ENCODE measurements at places on chromosomes 3 and 15. TPM values are rescaled to one million over a fixed set of nuclear protein-coding genes. Genes with fewer than 3 reads are reported as not detected.
A peak's percentile ranks its signal among the peaks of the same experiment; 100 is the strongest.

DNA sequence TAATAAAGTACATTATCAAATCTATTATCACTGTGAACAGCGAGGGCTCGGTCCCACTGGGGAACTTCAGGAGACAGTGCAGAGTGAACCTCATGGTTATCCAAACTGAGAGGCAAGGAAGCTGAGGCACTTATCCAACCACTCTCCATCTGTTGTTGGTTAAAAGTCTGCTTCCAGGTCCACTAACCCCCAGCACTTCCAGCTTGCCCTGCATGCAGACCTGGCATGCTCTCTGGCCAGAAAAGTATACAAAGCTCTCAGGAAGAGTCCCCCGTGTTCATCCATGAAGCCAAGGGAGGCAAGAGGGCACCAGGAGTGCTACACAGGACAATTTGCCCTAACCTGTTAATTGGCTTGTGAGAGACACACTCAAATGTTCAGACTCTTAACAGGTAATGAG is 36.0 kb downstream of the FBN1 start:
- peaks cover 3% of the 10 kb centered on the region for H3K36me3 ChIP-seq
- DNase-seq, result no peak
- H3K4me3 ChIP-seq, result no peak overlapping the region
- peaks cover 3% of the 10 kb centered on the region for H3K4me1 ChIP-seq
- no peak overlapping the region for H3K27ac ChIP-seq

- H3K4me1 ChIP-seq, result no peaks in the 10 kb centered on the region
- H3K36me3 ChIP-seq, result no peaks in the 10 kb centered on the region
- H3K27me3 ChIP-seq, result no peaks in the 10 kb centered on the region
- DNase-seq, result no peak
- no peak overlapping the region for H3K27ac ChIP-seq
- no peak overlapping the region for H3K4me3 ChIP-seq
These were observed 9.4 kb upstream of the SUMF1 start for GRCh38 chr3:4476496-4476895.

- no peak overlapping the region for H3K4me3 ChIP-seq
- H3K27me3 ChIP-seq, result peaks cover 13% of the 10 kb centered on the region
- DNase-seq, result no peak
- no peaks in the 10 kb centered on the region for H3K4me1 ChIP-seq
These were observed 913 bp upstream of the WNT7A start for GRCh38 chr3:13880811-13881156.

DNA sequence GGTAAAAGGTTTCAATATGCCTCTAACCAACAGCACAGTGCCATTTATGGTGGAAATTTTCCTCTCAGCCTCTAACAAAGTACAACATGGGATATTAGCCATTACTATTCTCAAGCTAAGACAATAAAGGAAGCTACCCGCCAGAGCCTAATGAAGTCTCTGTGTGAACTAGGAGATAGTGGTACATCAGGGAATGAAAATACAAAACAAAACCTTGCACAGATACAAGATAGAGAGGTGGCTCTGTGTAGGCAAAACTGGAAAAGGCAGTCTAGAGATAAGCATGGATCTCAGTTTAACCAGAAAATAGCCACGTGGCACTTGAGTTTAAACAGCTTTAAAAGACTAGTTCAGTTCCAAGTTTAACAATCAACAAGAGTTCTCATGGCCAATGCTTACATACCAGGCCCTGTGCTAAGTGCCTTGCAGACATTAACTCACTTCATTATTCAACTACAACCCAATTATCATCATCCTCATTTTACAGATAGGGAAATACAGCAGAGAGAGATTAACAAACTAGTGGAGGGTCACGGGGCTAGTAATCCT is 279.3 kb downstream of the IGSF11 start:
- H3K27me3 ChIP-seq, result no peaks in the 10 kb centered on the region
- no peak overlapping the region for H3K27ac ChIP-seq
- no peaks in the 10 kb centered on the region for H3K4me1 ChIP-seq
- no peak overlapping the region for H3K4me3 ChIP-seq
- H3K36me3 ChIP-seq, result no peaks in the 10 kb centered on the region

GRCh38 chr15:66619152-66619903 is 53.5 kb upstream of the LCTL start:
- no peaks in the 10 kb centered on the region for H3K27me3 ChIP-seq
- H3K36me3 ChIP-seq, result no peaks in the 10 kb centered on the region
- DNase-seq, result peak; percentile 80

- H3K36me3 ChIP-seq, result no peaks in the 10 kb centered on the region
- H3K4me3 ChIP-seq, result no peak overlapping the region
- no peak for DNase-seq
- H3K27me3 ChIP-seq, result no peaks in the 10 kb centered on the region
- H3K27ac ChIP-seq, result no peak overlapping the region
- H3K4me1 ChIP-seq, result no peaks in the 10 kb centered on the region
These were observed 155.7 kb downstream of the B3GALNT1 start for GRCh38 chr3:160949460-160949859.

DNA sequence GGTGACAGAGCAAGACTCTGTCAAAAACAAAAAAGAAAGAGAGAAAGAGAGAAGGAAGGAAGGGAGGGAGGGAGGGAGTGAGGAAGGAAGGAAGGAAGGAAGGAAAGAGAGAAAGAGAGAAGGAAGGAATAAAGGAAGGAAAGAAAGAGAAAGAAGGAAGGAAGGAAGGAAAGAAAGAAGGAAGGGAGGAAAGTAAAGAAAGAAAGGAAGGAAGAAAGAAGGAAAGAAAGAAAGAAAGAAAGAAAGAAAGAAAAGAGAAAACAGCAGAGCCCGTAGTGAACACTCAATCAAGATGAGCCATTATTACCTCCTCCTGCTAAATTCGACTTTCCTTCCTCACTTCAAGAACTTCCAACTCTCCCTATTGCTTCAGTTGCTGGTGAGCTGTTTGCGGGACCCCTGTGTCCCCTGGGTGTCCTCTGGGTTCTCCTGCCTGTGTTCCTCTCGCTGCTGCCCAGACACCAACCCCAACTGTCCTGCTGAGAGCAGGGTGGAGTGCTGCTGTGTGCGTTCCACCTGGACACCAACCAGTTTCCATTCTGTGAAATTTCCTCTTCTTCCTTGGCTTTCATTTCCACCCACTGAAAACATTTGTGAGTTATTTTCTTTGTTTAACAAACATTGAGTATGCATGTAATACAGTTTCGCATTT is 266.4 kb downstream of the FAM43A start:
- H3K36me3 ChIP-seq, result no peaks in the 10 kb centered on the region
- DNase-seq, result no peak
- no peaks in the 10 kb centered on the region for H3K27me3 ChIP-seq
- no peak overlapping the region for H3K27ac ChIP-seq
- no peak overlapping the region for H3K4me3 ChIP-seq

GRCh38 chr3:126107957-126108675 is 24.2 kb upstream of the SLC41A3 start:
- H3K36me3 ChIP-seq, result no peaks in the 10 kb centered on the region
- DNase-seq, result no peak
- H3K4me3 ChIP-seq, result no peak overlapping the region
- no peaks in the 10 kb centered on the region for H3K27me3 ChIP-seq
- no peaks in the 10 kb centered on the region for H3K4me1 ChIP-seq

DNA sequence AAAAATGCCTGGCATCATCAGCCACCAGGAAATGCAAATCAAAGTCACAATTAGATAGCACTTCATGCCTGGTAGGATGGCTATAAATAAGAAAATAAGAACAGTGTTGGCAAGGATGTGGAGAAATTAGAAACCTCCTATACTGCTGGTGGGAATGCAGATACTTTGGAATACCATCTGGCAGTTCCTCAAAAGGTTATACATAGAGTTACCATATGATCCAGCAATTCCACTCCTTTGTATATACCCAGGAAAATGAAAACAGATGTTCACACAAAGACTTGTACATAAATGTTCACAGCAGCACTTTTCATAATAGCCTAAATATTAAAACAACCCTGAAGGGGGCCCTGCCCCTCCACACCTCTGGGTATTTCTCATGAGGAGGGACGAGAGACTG is 13.7 kb downstream of the ACSBG1 start:
- H3K4me1 ChIP-seq, result no peaks in the 10 kb centered on the region
- no peak overlapping the region for H3K27ac ChIP-seq
- DNase-seq, result no peak
- no peaks in the 10 kb centered on the region for H3K36me3 ChIP-seq

DNA sequence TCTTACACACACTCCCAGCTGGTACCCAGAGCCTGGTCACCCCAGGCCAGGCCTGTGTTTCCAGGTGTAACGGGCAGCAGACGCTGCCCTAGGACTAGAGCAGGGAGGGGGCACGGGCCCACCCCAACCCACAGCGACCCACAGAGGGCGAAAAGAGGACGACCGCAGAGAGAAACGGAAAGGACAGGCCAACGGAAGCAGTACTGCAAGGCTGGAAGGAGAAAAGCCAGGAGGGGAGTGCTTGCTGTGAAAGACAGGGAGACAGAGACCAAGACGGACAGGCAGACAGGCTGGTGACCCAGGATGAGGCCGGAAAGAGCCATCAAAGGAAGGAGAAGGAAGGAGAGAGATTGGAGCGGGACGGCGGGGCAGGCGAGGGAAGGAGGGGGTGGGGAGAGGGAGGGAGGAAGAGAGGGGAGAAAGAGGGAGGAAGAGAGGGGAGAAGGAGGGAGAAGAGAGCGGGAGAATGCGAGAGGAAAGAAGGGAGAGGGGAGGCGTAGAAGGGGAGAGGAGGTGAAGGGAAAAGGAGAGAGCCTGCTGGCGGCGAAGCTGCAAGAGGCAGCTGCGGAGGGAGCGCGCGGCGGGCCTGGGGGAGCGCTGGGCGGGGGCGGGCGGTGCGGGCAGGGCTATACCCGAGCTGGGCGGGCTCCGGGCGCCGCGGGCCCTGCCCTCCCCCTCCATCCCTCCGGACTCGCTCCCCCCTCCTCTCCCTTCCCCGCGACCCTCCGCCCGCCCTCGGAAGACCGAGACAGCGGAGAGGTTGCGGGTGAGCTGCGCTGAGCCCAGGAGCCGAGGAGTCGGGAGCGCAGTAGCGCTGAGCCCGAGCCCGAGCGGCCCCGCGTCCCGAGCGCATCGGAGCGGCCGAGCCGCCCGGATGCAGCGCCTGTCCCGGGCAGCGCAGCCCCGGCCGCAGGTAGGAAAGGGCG is at the start of gene SLC6A1:
Gene SLC6A1, plus strand, starts transcription at position 732 of the 926 bp plus-strand sequence. CDS start 24,464 bp downstream, outside the sequence.
- H3K4me3 ChIP-seq, result no peak within 1 kb of the TSS
- peak; percentile 24 for DNase-seq
- peaks cover 58% of the 10 kb centered on the region for H3K27me3 ChIP-seq
- no peaks in the 10 kb centered on the region for H3K36me3 ChIP-seq

DNA sequence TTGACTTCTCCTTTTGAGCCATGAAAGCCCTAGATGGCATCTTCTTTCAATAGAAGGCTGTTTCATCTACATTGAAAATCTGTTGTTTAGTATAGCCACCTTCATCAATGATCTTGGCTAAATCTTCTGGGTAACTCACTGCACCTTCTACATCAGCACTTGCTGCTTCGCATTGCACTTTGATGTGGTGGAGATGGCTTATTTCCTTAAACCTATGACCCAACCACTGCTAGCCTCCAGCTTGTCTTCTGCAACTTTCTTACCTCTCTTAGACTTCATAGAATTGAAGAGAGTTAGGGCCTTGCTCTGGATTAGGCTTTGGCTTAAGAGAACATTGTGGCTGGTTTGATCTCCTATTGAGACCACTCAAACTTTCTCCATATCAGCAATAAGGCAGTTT is 189.8 kb downstream of the PLCL2 start:
- H3K27ac ChIP-seq, result no peak overlapping the region
- no peaks in the 10 kb centered on the region for H3K27me3 ChIP-seq
- no peaks in the 10 kb centered on the region for H3K36me3 ChIP-seq
- no peak overlapping the region for H3K4me3 ChIP-seq
- H3K4me1 ChIP-seq, result no peaks in the 10 kb centered on the region

DNA sequence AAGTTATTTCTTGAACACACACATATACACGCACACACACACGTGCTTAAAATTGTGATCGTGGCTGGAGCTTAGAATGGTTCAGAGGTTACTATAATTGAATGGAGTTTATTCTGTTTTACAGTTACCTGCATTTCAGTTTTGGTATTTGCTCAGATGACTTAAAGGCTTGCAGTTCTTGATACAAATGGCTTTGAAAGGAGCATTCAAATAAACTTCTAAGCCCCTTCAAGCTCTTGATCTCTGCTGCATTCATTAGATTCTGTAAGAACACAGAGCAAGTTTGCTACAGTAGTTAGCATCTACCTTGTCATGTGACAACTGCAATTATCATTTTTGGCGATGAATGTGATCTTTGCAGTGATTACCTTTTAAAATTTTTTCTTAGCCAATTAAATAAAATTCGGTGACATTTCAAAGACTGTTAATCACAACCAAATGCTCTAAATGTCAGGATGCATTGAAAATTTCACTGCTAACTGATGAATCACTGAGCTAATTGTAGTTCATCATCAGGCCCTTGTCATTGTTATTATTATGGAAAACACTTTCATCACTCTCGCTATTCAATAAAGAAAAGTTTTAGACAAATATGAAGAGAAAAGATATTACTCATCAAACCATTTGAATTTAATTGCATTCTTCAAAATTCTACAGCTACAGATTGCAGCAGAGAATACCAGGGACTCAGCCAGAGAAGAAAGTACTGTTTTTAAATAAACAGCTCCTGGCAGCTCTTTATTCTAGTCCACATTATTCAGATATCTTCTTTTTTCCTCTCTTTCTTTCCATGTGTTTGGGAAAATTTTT is 296.1 kb downstream of the LRTM1 start:
- H3K27me3 ChIP-seq, result no peaks in the 10 kb centered on the region
- H3K27ac ChIP-seq, result no peak overlapping the region
- DNase-seq, result no peak
- no peaks in the 10 kb centered on the region for H3K36me3 ChIP-seq
- H3K4me1 ChIP-seq, result no peaks in the 10 kb centered on the region
- no peak overlapping the region for H3K4me3 ChIP-seq

GRCh38 chr3:42718338-42718737 is 15.7 kb upstream of the HHATL start:
- no peak for DNase-seq
- no peak overlapping the region for H3K27ac ChIP-seq
- H3K4me1 ChIP-seq, result no peaks in the 10 kb centered on the region
- H3K27me3 ChIP-seq, result no peaks in the 10 kb centered on the region
- no peak overlapping the region for H3K4me3 ChIP-seq

DNA sequence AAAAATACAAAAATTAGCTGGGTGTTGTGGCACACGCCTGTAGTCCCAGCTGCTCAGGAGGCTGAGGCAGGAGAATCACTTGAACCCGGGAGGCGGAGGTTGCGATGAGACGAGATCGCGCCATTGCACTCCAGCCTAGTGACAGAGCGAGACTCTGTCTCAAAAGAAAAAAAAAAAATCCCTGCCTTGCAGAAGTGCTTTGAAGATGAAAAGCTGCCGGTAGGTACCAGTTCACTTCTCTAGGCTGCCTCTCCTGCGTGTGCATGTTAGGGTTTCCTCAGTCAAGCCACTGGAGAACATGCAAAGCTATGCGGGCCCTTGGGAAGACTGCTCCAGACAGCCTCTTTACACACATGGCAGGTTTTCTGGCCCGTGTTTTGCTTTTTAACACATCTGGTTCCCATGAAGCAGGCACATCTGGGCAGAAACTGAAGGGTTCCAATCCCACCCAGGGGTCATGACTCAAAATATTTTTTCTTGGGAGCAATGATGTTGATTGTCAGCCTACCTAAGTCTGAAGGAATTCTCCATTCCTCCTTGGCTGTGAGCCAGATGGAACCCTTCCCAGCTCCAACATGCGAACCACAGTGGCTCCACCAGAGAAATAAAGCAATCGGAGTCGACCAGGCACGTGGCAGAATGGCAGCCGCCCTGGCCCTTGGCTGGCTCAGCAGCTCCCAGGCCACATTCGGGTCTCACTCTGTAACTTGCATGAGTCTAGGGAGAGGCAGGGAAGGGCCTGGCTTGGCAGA is 29.6 kb downstream of the MGLL start:
- H3K4me3 ChIP-seq, result no peak overlapping the region
- H3K27ac ChIP-seq, result no peak overlapping the region
- DNase-seq, result peak; percentile 68
- no peaks in the 10 kb centered on the region for H3K27me3 ChIP-seq
- H3K36me3 ChIP-seq, result no peaks in the 10 kb centered on the region
- H3K4me1 ChIP-seq, result peaks cover 9% of the 10 kb centered on the region

Gene CFAP92
- total RNA-seq, result 4.9 TPM

Gene MESP1
- 0.37 TPM for total RNA-seq

Gene NGRN
- total RNA-seq, result 89.2 TPM

Gene HCLS1
- total RNA-seq, result 23.9 TPM

Gene GOLGA8R
- total RNA-seq, result 3.8 TPM

Gene DPP8
- total RNA-seq, result 51.4 TPM

Measured in lung (tissue), 17 donors.